Activated CD8-positive, alpha-beta memory T cell treated with anti-CD3 and anti-CD28 coated beads, Interleukin-2, amount 50 U/mL, for 4 hours (primary cell): ENCODE measurements at places on chromosomes 16 and 17.

DNA sequence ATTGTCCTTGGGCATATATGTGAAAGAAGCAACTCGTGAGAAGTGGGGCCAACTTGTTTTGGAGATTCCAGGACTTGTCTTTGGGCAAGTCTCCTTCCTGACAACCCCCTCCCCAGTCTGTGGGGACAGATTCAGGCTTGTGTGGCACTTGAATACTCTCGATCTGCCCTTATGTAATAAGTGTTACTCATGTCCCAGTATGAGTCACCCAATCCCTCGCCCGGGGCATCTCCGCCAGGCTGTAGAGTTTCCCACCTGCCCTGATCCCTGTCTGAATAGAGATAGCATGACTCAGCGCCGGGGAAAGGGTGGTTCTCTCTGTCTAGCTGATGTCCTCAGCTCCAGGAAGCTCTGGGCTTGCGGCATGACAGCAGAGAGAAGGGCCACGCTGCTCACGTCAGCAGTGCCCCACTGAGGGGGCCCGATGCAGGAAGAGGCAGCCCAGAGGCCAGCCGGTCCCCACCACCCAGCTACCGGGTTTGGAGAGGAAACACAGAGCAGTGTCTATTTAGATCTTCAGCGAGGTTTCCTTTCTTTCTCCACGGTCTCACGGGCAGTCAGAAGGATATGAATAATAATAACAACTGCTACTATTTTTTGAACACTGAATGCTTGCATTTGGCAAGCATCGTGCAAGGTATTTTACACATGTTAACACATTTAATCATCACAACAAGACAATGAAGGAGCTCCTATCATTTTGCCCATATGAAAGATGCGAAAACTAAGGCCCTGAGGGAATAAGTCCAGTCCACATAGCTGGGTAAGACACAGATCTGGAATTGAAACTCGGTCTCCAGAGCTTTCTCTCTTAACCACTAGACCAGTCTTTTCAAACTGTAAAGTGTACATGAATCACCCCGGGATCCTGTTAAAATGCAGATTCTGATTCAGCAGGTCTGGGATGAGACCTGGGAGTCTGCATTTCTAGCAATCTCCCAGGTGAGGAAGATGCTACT lies 426.7 kb upstream of the MAF start:
- peak; percentile 26 for DNase-seq

DNA sequence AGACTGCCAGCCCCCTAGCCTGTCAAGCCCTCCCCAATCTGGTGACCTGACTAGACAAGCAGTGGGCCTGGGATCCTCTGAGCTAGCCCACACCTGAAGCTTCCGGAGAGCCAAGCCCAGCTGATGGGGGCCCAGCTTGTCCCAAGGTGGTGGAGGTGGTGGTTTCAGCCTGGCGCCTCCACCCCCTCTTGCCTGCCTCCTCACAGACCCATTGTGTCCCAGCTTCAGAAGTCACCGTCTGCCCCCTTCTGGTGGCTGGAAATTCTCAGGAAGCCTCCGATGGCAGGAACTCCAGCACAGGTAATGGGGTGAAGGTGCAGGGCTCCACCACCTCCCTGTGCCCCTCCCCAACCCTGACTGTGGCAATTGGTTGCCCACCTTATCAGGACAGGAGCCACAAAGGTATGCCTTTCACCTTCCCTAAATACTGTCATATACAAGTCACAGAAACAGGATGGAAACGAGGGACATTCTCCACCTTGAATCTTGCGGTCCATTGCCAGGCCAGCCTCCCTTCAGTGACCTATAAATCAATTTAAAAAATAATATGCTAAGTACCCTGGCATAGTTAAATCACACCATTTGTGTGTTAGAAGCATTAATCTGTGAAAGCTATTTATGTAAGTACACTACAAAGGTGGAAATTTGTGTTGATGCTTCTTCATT lies 66.0 kb upstream of the ZNF423 start:
- DNase-seq: peak; percentile 27

- no peak for DNase-seq
Observed at GRCh38 chr17:4074831-4075495, 67.9 kb downstream of the ZZEF1 start.

DNA sequence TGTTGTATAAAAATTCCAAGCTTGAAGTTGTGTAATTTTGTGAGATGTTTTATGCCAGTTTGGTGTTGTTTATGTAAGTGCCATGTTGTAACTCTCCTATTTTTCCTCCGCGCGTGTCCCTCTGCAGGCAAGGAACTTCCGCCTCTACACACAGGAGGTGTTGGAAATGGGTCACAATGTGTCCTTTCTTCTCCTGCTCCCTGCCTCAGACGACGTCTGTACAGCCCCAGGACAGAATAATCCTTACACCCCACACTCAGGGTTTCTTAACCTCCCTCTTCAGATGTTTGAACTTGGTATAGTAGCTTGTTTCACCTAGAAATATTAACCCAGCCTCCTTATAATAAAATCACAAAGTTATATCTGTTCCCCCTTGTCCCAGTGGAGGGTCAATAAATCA lies 111.3 kb upstream of the NOG start:
- no peak for DNase-seq

DNA sequence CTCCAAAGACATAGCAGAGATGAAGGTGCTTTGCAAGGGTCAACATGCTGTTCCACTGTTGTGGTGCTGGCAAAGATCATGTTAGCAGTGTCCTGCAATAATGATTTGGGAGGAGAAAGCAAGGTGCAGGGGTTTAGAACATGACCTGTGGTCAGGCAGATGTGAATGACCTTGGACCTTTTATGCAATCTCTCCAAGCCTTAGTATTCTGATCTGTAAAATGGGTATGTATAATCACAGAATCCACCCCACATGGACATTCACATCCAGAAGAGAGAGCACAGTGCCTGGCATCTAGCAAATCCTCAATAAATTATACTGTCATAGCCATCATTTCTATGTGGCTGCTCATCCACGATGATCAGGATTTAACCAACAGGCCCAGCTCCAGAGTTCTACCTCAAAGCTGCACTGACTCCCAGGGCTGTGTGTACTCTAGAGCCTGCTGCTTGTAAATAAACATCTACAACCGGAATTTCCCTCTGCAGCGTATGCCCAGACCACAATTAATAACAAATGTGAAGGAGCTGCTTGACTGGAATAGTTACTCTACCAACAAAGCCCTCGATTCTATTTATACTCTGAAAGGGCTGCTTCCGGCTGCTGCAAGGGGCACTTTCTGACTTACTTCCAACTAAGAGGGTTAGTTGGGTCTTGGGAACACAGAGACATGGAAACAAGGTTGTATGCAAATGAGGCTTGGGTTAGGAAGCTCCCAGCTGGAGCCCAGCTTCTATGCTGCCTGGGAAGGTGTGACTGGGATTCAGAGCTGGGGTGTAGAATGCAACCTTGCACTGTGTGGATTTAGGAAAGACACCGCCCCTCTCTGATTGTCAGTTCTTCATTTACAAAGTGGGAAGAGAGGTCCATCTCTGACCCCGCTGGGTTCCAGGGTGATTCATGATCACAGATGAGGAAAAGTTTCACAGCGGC lies 265.2 kb downstream of the XYLT1 start:
- DNase-seq: no peak

DNA sequence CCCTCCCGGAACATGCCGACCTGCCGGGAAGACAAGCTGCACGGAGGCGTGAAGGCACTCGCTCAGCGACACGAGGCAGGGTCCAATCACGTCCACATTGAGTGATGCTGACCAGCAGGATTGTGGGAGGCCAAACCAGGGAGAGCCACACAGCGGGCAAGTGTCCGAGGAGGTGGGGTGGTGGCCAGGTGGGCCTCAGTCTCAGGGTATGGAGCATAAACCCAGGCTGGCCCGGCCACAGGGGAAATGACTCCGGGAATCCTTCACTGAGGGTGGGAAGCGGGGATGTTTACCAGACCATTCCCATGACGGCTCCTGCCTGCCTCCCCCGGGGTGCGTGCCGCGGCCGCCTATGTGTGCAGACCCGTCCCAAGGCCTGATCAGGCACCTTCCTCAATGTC lies 62.5 kb downstream of the RPH3AL start:
- no peak for DNase-seq

- DNase-seq: no peak
Observed at GRCh38 chr17:11138023-11138422, 103.0 kb upstream of the SHISA6 start.

GRCh38 chr16:75385507-75386152 lies 47.7 kb downstream of the CFDP1 start:
- DNase-seq: no peak

GRCh38 chr17:82235056-82235774 lies 6.4 kb downstream of the SLC16A3 start:
- no peak for DNase-seq

GRCh38 chr16:72937360-72937759 lies 110.6 kb downstream of the ZFHX3 start:
- no peak for DNase-seq

- no peak for DNase-seq
Observed at GRCh38 chr17:39335704-39336223, 65.7 kb downstream of the FBXL20 start.

DNA sequence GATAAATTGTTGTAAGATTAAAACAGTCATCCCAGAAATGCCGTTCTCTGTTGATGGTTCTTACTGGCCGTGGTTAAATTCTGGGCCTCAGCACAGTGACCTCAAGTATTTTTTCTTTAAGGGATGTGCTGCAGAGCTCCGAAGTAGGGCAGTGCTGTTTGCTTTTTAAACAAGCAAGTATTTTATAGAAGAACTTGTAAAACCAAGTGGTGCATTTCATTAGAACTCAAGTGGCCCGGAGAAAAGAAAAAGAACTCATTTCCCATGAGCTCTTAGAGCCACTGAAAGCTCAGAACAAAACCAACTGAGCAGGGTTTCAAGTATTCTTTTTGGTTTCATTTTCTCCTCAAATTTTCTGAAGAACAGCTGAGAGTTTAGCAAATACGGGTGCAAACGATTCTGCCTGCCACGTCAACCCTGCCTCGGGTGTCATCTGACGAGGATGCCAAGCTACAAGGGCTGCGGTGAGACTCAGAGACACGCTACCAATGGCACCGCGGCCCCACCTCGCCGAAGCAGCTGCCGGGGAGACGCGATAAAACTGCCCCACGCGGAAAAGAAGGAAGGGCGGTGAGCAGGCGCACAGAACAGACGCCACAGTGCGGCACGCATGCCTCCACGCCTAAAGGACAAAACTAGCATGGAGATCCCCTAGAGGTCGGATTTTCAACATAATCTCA lies 6.3 kb downstream of the LMF1 start:
- peak; percentile 51 for DNase-seq

DNA sequence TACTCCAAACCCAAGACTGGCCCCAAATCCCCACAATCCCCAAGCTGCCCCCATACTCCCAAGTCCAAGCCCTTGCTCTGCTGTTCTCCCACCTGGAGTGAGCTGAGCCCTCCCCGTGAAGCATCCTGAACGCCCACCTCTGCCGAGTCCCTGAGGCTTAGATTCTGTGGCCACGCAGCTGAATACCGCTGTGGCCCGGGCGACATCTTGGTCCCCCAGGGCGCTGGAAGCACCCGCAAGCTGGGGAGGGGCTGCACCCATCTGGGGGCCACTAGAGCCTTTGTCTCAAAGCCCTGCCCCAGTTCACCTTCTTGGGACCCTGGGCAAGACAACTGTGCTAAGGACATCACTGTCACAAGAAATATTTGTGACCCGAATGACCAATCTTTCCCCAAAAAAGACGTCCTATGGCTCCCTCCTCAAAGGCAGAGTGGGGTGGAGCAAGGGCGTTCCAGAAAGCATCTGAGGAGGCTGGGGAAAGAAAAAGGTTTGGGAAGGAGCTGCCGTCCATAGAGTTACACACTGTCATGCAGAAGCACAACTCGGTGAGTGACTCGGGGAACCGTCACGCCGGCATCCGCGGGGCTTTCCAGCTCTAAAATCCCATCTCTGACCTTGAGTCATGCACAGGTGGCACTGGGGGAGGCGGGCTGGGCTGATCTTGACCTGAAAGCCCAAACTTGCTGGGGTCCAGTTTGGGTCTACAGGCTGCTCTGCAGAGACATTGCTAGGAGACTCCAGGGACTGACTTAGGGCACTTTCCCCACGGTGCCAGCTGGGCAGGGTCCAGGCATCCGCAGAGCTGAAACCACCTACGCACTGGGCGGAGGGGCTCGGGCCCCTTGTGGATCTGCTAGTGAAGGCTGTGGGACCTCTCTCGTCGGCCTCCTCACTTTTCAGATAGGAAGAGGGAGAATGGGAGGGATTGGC lies 6.6 kb downstream of the PTX4 start:
- no peak for DNase-seq

DNA sequence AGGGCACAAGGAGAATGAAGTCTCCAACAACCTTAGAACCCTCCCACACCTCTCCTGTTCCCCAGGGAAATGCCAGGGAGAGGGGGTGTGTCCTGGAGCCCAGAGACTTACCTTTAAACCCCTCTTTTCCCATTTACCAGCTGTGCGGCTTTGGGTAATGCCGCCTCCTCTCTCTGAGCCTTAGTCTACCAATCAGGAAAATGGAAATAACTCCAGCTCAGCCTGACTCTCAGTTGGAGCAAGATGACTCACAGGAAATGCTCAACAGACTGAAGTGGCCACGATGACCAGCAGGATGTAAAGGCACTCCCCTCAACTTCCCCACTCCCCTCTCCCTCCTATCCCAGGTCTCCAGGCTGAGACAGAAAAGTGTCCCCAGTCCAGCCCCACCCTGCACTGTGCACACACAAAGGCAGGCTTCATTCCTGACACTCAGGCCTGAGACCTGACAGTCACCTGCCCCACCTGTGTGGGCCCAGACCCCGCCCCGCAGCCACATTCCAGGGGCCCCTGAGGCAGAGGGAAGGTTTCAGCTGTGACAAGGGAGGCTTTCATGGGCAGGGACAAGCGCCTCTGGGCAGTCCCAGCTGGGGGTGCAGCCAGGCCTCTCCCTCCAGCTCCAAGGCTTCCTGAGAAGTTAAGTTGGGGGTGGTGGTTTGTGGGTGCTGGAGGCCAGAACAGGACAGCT lies 3.0 kb upstream of the KRT15 start:
- DNase-seq: no peak

GRCh38 chr17:21239680-21240368 lies 13.4 kb downstream of the NATD1 start:
- no peak for DNase-seq

DNA sequence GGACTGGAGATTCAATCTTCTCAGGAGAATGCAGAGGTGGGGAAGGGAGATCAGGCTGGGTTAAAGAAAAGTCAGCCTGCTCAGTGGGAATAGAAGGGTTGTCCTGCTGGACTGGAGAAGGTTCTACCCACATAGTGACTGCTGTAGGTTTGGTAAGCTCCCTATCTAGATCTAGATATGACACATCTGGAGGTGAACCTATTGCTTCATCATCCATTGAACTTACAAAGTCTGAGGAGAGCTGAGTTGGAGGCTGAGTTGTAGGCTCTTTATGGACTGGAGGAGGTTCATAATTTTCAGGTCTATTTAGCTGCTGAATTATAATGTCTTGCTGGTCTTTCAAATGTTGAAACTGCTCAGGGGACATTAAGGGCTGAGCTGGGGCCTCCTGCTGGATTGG lies 46.0 kb upstream of the NF1 start:
- DNase-seq: no peak
